ENCODE measurements at places on chromosomes 12 and 14.

GRCh38 chr14:88163731-88164255 is 158.9 kb downstream of the GPR65 start:
- DNase-seq, result no peak

DNA sequence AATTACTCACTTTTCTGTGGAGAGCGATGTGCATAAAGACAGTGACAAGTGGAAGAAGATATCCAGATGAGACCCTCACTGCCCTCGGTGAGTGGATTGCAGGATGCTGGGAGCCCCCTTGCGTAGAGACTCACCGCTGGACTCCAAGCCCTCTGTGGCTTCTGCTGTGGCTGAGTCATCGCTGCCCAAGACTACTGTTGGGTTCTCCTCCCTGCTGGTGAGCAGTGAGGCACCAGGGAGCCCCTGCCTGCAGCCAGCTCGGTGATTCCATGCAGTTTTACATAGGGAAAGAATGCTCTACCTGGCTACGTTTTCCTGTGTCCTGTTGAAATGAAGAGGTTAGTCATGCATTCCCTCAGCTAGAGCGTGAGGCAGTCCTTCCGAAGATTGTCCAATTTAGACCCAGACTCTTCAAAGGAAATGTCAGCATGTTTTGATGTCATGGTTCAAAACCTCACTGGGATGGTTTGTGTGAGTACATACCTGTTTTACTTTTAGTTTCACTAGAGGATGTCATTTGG is 28.2 kb downstream of the TRAF3 start:
- no peak for DNase-seq

DNA sequence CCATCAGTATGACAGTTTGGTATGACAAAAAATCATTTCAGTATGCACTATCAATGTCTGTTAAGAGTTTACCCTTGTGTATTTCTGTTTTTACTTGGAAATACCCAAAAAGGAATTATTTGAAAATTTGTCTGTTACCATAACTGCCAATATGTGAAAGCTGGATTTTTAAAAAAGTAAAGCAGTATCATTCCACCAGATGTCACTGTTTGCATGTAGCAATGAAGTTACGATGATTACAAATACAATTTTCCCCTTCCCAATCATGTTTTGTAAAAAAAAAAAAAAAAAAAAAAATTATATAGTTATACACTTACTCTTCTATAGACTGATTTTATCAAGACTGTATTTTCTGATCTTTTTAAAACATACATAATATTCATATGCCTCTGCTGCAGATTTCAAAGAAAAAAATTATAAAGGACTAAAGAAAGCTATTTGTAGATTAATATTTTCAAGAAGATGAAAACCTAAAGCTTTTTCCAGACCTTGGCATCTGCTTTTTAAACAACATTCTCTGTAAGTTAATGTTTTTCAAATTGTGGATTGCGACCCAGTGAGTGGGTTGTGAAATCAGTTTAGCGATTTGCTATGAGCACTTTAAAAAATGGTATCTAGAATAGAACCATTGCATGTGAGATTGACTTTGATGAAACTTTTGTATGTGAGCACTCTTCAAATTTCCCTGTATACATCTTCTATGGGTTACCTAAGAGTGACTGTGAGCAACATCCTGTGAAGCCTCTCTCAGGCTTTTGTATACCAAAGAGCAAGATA is 114.2 kb downstream of the TTC6 start:
- no peak for DNase-seq

DNA sequence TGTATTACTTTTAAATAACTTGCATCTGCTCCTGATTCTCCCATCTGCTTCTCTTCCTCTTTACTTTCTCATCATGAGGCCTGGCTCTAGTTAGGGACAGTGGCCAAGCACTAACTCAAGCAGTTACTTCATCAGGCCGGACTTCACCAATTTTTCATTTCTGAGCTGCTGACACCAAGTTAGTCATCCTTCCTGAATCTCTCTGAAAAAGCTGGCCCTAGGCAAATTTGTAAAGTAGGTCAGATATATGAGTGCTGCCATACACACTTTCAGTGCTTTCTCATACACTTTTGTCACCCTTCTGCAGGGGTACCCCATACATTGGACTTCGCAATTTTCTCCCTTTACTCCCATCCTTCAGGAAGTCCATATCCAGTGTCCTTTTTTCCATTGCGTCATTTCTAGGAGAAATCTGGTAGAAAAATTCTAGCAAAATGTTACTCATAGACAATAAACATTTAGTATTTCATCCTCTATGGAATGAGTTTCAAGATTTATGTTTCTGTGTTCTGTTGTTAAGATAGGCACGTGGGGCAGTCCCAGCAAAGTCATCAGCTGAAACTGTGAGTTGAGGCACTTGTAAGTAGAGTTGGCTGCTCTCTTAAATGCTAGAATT is 276.8 kb upstream of the TMPO start:
- DNase-seq, result no peak

DNA sequence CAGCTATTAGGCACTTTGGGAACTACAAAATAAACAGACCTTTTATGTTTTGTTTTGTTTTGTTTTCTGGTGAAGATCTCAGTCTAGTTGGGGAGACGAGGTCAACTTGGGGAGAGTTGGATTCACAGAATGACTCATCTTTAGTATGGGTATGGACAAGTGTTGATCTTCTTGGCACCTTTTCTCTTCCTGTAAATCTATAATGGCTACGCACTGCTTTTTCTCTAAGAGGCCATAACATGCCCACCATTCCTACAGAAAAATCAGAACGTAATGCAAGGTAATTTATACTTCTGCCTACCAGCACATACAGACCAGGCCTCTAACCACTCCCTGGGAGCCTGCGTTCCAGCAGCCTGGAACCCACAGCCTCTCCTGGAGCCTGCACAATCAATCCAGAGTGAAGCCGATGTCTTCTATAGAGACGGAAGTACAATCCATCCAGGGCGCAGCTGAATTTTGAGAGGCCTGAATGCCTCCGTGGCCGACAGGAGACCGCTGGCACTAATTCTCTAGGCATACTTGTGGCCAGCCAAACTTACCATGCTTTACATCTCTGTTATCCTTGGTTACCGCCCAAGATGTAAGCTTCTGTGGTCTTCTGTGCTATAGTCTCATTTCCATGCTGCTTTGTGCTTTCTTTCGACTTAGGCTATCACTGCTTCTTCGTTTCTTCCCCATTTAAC is 717 bp downstream of the PPHLN1 start:
- no peak for DNase-seq

DNA sequence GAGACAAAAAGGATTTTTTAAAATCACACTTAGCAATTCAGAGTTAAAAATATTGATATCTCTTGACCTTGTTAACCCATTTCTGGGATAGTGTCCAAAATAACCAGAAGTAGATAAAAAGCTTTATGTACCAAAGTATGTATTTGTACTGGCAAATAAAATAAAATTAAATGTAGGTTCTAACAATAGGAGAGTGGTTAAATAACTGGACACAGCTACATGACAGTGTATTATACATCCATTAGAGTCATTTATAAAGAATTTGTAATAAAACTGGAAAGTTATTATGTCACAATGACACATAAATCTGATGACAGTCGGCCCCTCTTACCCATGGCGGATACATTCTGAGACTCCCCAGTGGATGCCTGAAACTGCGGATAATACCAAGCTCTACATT is 34.0 kb downstream of the BMAL2 start:
- DNase-seq, result no peak

GRCh38 chr12:38139456-38139855 is 177.1 kb upstream of the ALG10B start:
- DNase-seq, result no peak

GRCh38 chr12:44225149-44225510 is 389.2 kb downstream of the TMEM117 start:
- no peak for DNase-seq

DNA sequence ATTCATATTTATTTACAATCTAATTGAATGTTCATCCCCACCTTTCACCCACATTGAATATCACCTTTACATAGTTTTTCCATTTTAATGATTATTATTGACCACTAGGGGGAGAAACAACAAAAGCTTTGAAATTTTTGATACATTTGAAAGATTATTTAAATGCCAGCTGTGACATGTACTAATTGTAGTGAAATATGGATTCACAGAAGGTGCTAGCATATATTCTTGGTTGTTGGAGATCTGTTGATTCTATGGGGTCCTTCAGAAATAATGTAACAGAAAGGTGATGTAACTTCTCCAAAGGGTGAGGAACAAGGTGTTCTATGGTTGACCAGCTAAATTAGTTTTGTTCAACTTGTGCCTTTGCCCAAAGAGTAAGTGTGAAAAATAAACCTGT is 22.4 kb upstream of the GPR33 start:
- no peak for DNase-seq

GRCh38 chr12:6554168-6555017 is 1.4 kb downstream of the IFFO1 start:
- peak; percentile 10 for DNase-seq

- DNase-seq, result no peak
Measured at GRCh38 chr14:21098076-21098891, at the start of gene ZNF219. Gene ZNF219 (minus strand): TSS chr14:21098655. CDS start chr14:21093591, 5,064 bp downstream.

DNA sequence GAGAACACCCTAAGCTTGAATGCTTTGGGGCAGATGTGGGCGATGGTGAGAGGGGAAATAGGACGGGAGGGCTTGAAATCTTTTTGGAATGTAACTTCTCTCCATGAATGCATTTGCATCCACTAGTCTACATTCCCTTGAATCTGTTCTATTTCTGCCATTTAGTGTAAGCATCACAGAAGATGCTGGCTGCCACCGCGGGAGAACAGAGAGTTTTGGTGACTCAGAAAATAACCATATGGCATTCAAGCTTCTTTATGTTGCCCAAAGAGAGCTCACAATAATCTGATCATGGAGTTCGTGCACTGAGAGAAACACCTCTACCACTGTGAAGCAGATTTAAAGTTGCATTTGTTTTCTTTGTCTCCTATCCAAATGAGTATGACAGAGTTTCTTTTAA is 52.6 kb upstream of the OTX2 start:
- no peak for DNase-seq

GRCh38 chr14:55963295-55963694 is 154.9 kb upstream of the PELI2 start:
- DNase-seq, result no peak

DNA sequence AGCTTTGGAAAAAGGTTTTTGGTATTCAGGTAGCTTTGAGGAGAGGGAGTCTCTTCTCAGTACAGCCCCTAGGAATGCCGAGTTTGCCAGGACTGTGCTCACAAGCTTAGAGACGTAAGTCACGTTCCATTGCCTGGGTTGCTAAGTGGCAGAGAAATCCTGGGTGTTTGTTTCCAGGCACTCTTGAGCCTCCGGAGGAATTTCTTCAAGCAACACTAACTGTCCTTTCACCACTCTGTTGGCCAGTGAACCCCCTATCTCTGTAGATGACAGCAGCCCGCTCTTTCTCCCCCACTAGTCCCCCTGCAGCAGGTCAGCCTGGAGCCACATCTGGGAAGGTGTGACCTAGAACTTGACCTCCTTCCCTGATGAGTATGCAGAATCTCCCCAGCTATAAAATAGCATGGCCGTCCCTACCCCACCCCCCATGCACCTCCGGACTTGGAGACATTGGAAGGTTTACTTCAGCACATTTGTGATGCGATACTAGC is 162.7 kb downstream of the ZFP36L1 start:
- DNase-seq, result no peak

DNA sequence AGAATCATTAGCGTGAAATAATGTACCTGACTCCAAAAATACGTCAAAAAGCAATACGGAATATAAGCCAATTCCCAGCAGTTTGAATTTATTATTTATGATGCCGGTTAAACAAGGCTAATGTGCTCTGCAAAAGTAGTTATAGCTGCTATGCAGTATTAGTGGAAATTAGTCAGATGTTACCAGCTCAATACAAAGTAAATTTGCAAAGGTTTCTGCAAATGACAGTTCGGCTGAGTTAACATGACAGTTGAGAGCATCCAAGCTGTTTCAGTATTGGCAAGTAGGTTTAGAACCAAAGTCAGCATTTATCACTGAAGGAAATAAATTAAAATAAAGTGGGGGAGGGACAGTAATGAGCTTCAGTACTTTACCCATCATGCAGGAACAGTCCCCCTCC is 1665.8 kb upstream of the FLRT2 start:
- DNase-seq, result no peak

GRCh38 chr12:570921-571794 is 92.1 kb downstream of the NINJ2 start:
- no peak for DNase-seq

GRCh38 chr12:5022025-5022424 is 21.7 kb upstream of the KCNA5 start:
- no peak for DNase-seq

DNA sequence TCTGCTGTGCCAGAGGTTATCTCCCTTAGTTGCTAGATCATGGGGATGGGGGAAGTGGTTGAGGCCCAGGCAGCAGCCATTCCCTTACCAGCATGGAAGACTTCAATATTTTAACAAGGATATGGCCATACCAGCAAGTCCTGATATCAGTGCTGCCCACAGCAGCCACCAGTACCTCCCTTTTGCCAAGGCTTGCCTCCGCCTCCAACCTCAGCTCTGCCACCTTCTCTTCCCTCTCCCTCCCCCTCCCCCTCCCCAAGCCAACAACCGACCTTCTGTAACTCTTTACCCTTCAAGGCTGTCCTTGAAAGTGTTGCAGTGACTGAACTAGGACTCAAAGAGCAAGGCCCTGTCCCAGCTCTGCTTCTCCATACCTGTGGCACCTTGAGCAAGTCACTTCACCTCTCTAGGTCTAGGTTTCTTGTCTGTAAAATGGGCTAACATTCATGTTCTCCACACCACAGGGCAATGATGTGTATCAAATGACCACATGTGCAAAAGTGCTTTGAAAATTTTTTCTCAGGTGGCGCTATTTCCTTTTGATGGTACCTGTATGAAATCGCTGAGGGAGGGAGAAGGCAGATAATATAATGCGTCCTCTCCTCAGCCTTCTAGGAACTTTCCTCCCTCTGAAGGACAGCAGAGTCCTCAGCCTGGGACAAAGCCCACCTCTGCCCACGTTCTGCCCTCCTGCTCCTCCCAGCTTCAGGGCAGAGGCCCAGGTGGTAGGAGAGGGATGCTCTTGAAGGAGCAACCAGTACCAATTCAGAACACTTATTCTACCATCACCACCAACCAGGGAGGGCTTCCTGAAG is 14.7 kb downstream of the PLEKHG6 start:
- DNase-seq, result no peak

- no peak for DNase-seq
Measured at GRCh38 chr12:197347-197746, 16.6 kb downstream of the SLC6A12 start.

GRCh38 chr12:93402333-93403311 is 24.9 kb downstream of the NUDT4 start:
- no peak for DNase-seq
